Spleen (tissue), 13 donors: ENCODE measurements at places on chromosomes 2 and 18. TPM values are rescaled to one million over a fixed set of nuclear protein-coding genes. Genes with fewer than 3 reads are reported as not detected.

DNA sequence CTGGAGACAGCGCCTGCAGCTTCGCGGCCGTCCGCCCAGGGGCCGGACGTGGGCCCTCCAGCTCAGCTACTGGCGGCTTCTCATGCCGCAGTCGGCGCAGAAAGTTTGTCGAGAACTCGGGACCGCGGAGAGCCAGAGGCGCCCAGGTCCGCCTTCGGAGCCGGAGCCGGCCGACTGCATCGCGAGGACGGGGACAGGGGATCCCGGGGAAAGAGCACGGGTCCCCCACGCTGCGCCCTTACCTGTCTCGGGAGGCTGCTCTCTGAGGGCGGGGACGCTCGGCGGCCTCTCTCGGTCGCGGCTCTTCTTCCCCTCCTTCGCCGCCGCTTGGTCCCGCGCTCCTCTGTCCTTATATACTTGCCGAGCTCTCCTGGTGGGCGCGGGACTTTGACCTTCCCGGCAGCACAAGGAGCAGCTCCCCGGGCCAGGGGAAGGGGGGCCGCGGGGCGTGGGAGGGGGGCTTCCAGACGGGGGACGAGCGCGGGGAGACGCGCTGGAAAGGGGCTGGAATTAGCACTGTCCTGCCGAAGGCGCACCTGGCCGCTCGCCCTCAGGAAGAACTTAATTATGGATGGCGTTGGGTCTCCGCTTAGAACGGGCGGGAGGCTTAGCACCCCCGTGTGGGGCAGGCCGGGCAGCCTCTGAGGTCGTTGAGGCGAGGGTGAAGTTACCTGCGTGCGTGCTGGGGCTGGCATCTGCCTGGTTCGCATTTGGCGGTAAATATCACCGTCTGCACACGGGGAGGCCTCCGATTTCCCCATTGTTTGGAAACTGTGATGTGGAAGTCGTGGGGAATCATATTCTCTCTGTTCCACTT lies at the start of gene POMC:
Gene POMC, minus strand, starts transcription at position 325 of the 817 bp plus-strand sequence. CDS start 3,808 bp downstream, outside the sequence.
- no peak within 1 kb of the TSS for H3K27ac ChIP-seq
- H3K4me1 ChIP-seq: peaks cover 9% of the 10 kb centered on the region
- H3K27me3 ChIP-seq: peaks cover 38% of the 10 kb centered on the region
- peak; percentile 82 for DNase-seq
- no peaks in the 10 kb centered on the region for H3K36me3 ChIP-seq
- H3K4me3 ChIP-seq: peak within 1 kb of the TSS; percentile 38

The KLHL14 gene
- 12.4 TPM for total RNA-seq

The TBR1 gene
- total RNA-seq: not detected

DNA sequence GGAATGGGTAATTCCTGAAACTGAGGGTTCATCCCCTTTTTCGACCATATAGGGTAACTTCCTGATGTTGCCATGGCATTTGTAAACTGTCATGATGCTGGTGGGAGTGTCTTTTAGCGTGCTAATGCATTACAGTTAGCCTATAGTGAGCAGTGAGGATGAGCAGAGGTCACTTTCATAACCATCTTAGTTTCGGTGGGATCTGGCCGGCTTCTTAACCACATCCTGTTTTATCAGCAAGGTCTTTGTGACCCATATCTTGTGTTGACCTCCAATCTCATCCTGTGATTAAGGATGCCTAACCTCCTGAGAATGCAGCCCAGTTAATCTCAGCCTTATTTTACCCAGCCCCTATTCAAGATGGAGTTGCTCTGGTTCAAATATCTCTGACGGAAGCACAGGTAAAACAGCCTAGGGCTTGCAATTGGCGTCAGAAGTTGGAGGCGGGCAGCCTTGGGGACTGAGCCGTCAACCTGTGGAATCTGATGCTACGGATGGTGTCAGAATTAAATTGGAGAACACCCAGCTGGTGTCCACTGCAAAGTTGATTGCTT lies 19.5 kb downstream of the RALBP1 start:
- no peaks in the 10 kb centered on the region for H3K27me3 ChIP-seq
- H3K27ac ChIP-seq: no peak overlapping the region
- peaks cover 11% of the 10 kb centered on the region for H3K36me3 ChIP-seq

- H3K27me3 ChIP-seq: no peaks in the 10 kb centered on the region
- no peak overlapping the region for H3K27ac ChIP-seq
- DNase-seq: no peak
- no peaks in the 10 kb centered on the region for H3K36me3 ChIP-seq
Measured at GRCh38 chr2:70656421-70657010, 102.9 kb upstream of the TGFA start.

- no peaks in the 10 kb centered on the region for H3K36me3 ChIP-seq
- no peak for DNase-seq
- H3K27ac ChIP-seq: no peak overlapping the region
- H3K27me3 ChIP-seq: no peaks in the 10 kb centered on the region
Measured at GRCh38 chr2:102313950-102314349, 2.6 kb downstream of the IL1RL1 start.

The IL37 gene
- total RNA-seq: not detected

DNA sequence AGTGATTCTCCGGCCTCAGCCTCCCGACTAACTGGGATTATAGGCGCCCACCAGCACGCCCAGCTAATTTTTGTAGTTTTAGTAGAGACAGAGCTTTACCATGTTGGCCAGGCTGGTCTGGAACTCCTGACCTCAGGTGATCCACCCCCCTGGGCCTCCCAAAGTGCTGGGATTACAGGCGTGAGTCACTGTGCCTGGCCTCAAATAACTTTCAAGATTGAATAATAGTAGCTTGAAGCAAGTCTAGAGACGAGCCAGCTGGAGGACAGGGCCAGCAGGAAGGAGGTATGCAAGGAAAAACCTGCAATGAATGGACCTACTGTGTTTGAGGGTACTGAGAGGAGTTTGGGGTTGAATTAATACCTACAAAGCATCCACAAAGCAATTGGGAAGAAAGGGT lies 87.5 kb downstream of the MSH2 start:
- no peak for DNase-seq
- peaks cover 7% of the 10 kb centered on the region for H3K4me1 ChIP-seq
- H3K36me3 ChIP-seq: no peaks in the 10 kb centered on the region
- H3K27ac ChIP-seq: no peak overlapping the region

DNA sequence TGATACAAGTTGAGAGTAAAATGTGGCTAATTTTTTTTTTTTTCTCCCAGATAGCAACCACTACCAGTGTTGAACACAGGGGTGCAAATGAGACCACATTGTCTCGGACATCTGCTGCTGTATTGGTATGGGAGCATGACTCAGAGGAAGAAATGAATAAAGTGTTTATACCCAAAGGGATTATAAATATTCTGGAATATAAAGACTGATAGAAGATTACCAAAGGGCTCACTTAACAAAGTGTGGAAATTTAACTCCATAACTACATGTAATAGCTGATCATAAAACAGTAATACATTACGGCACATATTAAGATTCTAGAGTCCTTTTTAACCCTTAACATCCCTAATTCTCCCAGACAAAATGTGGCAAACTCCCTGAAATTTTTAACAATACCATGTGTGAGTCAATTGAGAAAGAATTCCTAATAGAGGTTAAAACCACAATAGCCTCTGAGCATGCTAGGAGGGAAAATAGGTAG lies 1023.0 kb upstream of the ACVR2A start:
- no peaks in the 10 kb centered on the region for H3K36me3 ChIP-seq
- no peaks in the 10 kb centered on the region for H3K27me3 ChIP-seq
- DNase-seq: no peak
- no peak overlapping the region for H3K27ac ChIP-seq
